ENCODE measurements at places on chromosomes 3 and 15.

GRCh38 chr3:43957553-43957952 is 266.8 kb downstream of the ABHD5 start:
- no peak for DNase-seq

DNA sequence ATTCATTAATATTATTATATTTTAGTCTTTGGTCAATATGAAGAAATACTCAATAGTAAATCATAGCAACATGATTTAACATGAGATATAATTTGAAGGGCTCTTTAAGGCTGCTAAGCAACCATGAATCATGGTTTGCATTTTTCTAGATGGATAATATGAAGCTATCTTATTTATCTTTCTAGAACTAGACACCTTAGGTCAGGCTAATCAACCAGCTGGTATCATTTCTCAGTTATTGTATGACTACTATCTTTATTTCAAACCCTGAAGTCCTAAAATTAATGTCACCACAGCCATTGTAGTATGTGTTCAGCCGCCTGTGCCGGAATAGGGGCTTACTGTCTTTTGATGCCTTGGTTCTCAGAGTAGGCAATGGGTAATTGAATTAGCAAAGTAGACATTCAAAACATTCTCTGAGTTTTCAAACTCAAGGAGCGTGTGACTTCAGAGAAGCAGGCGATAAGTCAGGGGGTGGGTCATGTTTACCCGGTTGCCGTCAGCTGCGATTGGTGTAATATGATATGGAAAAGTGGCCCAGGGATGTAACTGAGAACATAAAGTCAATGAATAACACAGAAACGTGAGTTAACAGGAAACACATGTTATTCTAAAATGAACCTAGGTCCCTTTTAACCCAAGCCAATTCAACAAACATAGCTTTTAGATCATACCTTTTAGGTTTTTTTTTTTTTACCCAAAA is 93.4 kb upstream of the CTDSPL start:
- DNase-seq, result no peak

DNA sequence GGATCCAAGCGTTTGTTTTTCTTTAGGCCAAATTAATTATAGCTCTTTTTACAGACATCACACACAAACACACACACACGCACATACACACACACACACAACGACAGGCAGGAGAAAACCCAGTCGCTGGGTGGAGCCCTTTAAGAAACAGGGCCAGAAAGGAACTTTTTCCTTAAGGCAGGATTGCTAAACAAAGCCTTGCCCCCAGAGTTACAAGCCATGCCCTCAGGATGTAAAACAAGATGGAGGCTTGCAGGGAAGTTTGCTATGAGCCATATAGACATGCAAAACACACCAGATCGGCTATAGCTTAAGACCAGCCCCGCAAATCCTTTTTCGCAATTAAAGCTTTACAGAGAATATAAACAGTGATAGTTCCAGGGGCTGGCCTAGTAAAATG is 16.3 kb upstream of the IQCF2 start:
- DNase-seq, result no peak

GRCh38 chr3:117350371-117350770 is 640.8 kb downstream of the TUSC7 start:
- no peak for DNase-seq

- no peak for DNase-seq
Observed at GRCh38 chr15:74655424-74655823, 39.8 kb downstream of the CLK3 start.

DNA sequence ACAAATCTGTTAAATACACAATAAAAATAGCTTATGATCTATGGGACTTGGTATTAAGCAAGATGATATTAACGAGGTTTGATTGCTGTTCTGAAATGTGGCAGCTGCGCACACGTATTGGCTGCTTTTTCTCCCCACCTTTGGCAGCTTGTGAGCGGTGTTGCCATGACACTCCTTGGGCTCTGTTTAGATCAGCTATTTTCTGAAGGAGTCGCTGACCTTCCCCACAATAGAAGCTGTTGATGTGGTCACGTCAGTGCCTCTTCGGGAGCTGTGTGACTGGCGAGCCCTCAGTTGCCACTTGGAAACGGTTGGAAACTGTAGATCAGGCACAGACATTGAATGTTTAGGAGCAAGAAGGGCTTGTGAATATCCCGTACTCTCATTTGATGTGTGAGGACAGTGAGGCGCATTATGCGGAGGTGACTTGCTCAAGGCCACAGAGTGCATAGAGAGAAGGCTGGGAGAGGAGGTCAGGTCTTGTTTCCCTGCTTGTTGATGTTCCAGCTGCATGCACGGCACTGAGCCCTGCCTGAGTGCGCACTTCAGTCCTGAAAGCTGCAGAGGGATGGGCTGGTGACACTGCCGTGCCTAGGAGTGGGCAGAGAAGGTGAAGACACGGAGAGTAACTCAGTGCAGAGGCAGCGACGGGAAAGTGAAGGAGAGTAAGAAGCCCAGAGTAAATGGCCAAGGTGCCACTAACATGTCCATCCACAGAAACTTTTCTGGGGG is 198.4 kb downstream of the LPP start:
- DNase-seq, result no peak

GRCh38 chr15:50906954-50907600 is 1.4 kb upstream of the AP4E1 start:
- DNase-seq, result peak; percentile 38

- DNase-seq, result no peak
Observed at GRCh38 chr15:29114221-29115092, 155.2 kb downstream of the NSMCE3 start.

DNA sequence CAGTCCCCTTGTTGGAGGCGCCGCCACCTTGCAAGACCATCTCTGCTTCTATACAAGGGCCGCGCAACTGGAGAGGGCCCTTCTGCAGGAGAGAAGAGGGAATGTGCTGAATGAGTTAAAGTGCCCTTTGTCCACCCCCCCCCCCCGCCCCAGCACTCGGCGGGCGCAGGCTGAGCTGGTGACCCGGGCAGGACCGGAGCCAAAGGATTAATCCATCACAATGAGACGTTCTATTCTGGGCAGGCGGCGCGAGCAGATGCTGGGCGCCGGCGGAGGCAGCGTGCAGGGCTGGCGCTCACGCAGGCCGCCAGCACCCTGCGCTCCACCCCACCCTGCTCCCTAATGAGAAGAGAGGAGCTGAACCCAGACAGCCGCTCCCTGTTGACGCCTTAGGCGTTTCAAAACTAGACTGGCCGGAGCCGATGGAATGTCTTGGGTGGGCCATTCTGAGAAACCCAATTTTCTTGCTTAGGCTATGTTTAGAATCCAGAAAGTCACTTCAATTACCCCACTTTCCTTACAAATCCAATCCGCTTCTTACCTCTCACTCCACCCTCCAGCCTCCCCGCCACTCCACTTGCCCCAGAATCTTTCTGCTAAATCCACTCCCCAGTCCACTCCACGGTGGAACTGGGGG is 32.9 kb downstream of the GJD2 start:
- DNase-seq, result peak; percentile 0

GRCh38 chr3:110199588-110199943 is 862.2 kb upstream of the DPPA4 start:
- DNase-seq, result no peak

GRCh38 chr3:194053136-194053535 is 82.8 kb upstream of the HES1 start:
- no peak for DNase-seq

DNA sequence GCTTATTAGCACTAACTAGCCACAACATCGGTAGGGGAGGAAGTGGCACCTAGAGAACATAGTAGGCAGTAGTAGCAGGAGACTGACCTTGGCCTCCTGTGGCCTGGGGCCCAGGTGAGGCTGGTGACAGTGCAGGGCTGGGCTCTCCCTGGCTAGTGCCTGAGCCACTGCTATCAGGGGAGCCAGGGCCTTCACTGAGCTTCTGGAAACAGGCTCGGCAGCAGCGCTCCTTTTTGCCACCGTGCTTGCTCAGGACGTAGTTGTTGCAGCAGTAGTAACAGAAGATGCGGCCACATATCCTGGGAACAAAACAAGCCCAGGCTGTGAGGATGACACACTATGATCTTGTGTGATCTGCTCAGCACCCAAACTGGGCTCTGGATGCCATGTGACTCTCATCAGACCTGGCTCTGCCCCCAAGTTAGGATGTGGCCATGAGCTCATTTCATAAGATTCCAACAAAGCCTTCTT is 15.1 kb downstream of the CXCR6 start:
- DNase-seq, result no peak

DNA sequence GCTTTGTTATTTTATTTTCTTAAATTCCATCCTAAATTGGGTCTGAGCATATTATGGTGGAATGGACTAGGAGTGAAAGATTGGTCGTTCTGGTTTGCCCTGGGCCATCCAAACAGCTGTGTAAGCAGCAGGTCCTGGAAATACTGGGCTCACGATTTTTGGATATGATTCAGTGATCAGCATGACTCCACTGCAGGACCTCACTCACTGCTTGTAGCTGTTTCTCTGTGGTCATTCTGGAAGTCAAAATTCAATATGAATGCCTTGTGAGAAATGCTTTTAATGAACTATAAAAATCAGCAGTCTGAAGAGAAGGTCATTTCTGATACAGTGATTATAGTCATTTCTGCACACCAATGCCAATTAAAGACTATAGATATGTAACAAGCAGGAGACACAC is 185.0 kb downstream of the RBMS3 start:
- DNase-seq, result peak; percentile 4

DNA sequence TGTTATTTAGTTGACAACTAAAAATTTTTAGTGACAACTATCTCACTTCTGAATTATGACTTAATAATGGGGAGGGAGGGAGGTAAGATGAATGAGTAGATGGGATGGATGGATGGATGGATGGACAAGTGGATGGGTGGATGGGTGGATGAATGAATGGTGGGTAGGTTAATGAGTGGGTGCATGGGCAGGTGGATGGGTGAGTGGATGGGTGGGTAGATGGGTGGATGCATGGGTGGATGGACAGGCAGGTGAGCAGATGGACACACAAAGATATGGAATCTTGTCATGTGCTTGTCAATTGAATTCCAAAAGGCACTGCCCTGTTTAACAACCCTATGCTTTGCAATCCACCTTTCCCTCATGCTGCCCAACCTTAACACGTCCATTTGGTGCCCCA is 41.5 kb downstream of the KLHL25 start:
- no peak for DNase-seq

- no peak for DNase-seq
Observed at GRCh38 chr3:13494463-13495350, 14.6 kb downstream of the HDAC11 start.

- DNase-seq, result no peak
Observed at GRCh38 chr15:81959196-81959595, 86.6 kb downstream of the MEX3B start.

GRCh38 chr15:39140060-39140604 is 440.7 kb upstream of the THBS1 start:
- DNase-seq, result peak; percentile 30

GRCh38 chr3:184354121-184354728 is 7.2 kb downstream of the CLCN2 start:
- peak; percentile 40 for DNase-seq

GRCh38 chr3:43132870-43133636 is 27.2 kb upstream of the POMGNT2 start:
- no peak for DNase-seq

DNA sequence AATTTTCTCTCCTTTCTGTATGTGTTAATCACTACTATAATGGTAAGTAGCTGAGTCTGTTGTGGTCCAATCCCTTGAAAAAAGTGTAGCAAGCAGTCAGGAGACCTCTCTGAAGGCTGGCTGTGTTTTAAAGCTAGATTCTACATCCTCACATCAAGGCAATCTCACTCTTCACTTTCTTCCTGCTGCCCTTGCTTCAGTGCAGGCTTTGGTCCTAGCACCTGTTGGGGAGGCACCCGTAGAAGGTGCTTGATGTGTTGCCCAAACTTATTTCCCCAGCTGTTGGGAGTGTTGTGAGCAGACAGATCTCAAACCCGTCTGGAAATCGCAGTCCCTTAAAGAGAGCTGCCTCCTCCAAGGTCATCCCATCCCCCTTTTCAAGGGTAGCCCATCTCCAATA is 8.6 kb downstream of the FRMD4B start:
- no peak for DNase-seq

DNA sequence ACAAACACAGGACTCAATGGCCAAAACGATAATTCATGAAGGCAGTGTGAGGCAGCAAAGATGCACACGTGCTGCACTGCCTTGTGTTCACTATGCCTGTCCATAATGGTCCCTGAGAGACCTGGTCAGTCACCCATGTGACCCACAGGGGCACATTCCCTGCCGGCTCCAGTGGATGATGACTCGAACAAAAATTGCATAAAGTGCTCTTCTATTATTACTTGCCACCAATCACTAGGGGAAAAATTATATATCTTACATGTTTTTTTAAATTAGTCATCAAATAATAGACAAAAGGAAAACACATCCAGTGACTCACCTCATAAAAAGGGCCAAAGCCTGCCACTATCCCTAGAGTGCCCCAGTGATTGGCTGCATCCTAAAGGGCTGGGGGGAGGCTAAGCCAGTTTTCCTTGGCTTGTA is 47.5 kb downstream of the UBP1 start:
- DNase-seq, result peak; percentile 42

- no peak for DNase-seq
Observed at GRCh38 chr15:62426387-62426956, 261.4 kb upstream of the C2CD4B start.

GRCh38 chr3:169769287-169770181 is at the start of gene ACTRT3:
Gene ACTRT3, minus strand, starts transcription at chr3:169769561. Its CDS starts 41 bp downstream, at chr3:169769520.
- peak; percentile 54 for DNase-seq

DNA sequence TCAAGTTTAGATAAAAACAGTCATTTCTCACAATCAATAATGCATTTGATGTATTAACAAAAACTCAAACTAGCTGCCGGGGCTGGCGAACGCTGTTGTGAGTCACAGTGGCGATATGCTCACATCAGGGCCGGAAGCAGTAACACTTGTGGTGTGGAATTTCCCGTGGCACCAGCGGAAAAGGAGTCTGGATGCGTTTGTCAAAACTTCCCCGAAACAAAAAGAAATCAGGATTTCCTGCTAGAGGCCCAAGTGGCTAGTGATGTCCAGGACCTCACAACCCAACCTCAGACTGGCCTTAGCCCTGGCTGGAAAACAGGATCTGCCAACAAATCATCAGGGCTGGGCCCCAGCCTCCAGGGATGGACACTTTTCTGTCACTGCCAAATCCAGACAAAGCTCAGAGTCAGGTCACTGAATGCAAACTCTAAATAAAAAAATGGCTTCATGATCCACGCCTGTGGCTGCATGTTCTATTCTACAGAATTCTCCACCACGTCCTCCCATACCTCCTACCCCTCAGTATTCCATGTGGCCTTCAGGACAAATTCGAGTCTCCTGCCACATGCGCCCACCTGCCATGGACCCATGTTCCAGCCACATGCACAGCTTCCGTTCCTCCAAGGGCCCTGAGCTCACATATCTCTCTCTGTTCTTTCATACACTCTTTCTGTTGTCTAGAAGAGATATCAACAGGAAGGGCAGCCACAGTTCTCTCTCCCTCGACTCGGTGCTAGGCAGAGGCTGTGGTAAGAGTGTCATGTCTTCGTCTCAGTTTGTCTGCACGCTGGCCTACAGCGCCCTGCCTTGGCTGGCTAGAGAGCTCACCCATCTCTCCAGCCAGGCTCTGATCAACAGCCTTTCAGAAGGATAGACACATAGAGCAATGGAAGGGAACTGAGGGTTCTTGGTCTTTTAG is 35.4 kb downstream of the EHD4 start:
- no peak for DNase-seq

DNA sequence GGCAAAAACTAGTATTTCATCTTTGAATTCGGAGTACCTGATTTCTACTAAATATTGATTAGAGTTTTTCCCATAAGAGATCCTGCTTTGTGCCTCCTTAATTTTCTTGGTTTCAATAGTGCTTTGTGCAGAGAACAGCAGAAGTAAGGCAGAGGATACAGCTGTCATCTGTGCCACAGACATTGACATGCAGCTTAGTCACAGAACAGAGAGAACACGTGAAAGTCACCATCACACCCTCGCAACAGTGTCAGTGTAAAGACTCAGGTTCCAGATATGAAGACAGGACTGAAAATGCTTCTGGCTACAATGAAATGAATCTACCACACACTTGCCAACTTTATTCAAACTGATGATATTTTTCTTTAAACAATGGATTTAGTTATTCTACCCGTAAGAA is 942.8 kb upstream of the CFAP20DC start:
- DNase-seq, result no peak

Measured in ACHN (cell line).